ENCODE measurements at places on chromosomes 7 and 10. TPM values are rescaled to one million over a fixed set of nuclear protein-coding genes. Genes with fewer than 3 reads are reported as not detected.

Gene TMEM184A
- total RNA-seq = not detected

Gene SEPHS1
- 74.9 TPM for total RNA-seq

Gene ZDHHC6
- total RNA-seq = 47.8 TPM

Gene ERVW-1
- not detected for total RNA-seq

Gene SLC25A40
- total RNA-seq = 55.7 TPM

Gene SPDYE1
- total RNA-seq = not detected

Gene CLDN12
- total RNA-seq = 2.4 TPM

Gene VWDE
- 3.2 TPM for total RNA-seq

Gene TAC1
- not detected for total RNA-seq

Gene GNAT3
- total RNA-seq = not detected

Gene PDAP1
- 81.4 TPM for total RNA-seq

Gene TLX1
- total RNA-seq = not detected

Gene STAG3
- total RNA-seq = 24.2 TPM
